ENCODE measurements at places on chromosomes 2 and 18. TPM values are rescaled to one million over a fixed set of nuclear protein-coding genes. Genes with fewer than 3 reads are reported as not detected.

DNA sequence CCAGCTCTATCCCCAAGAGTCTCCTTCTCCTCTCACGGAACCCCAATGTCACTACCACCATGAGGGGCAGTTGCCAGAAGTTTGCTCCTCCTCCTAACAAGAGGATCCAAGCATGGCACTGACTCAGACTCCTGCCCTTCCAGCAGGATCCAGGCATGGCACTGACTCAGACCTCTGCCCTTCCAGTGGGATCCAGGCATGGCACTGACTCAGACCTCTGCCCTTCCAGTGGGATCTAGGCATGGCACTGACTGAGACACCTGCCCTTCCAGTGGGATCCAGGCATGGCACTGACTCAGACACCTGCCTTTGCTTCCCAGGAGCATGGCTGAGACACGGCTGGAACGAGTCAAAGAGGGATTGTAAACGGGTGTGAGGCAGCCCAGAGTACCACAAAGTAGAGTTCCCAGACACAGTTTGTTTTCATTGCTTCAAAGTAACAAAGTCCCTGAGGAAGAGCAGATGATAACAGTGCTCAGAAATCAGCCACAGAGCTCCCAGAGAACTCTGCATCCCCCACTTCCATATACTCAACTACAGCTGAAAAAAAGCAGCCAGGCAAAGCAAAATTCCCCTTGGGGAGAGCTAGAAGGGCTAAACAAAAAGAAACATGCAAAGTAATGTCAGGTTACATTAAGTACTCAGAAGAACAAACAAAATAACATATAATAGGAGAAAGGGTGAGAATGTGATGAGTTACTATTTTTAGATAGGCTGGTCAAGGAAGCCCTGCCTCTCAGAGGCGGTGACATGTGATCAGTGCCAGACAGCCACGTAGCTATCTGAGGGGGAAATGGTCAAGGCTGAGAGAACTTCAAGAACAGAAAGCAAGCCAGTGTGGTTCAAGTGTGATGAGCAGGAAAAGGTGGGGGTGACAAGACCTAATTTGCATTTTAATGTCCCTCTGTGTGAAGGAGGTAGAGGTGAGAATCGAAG is 3.0 kb downstream of the BUB1 start:
- peak; percentile 52 for DNase-seq

- DNase-seq = no peak
Measured at GRCh38 chr2:124257120-124257519, 232.0 kb downstream of the CNTNAP5 start.

DNA sequence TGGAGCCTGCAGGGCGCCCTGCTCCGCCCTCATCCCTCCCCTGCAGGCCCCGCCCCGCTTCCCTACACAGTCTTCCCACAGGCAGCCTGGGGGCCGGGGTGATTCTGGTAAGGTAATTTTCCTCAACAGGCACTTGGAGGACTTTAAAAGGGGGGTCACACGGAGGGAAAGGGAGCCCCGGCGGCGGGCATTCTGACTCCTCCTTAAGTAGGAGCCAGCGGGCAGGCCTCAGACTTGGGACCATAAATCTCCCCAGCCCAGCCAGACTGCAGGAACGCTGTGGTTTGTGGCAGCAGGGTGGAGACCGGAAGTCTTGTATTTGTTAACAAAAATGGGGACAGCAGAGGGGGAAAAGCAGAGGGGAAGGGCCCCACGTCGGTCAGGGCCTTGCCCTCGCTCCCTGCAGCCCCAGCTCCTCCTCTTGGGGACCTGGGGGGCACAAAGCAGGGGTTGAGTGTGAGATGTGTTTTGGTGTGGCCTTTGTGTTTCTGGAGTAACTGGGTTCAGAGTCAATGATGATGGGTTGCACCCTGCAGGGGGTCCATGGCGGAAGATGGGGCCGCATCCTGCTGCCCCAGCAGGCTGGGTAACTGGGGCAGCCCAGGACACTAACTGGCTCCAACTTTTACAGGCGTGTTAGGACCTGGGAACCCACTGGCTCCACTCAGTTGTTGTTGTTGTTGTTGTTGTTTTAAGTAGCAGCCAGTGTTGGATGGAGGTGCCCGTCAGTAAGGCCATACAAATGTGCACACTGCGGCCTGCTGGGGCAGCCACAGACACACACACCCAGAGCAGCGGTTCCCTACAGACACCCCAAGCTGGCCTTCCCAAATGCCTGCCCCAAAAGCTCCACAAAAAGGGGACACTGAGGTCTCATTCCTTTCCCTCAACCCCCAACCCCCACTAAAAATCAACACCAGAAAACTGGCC is 27.7 kb downstream of the SMAD7 start:
- DNase-seq = peak; percentile 54

The ELOA2 gene
- total RNA-seq = not detected

The EGR4 gene
- 0.14 TPM for total RNA-seq
